ENCODE measurements at places on chromosomes 13 and 19.

DNA sequence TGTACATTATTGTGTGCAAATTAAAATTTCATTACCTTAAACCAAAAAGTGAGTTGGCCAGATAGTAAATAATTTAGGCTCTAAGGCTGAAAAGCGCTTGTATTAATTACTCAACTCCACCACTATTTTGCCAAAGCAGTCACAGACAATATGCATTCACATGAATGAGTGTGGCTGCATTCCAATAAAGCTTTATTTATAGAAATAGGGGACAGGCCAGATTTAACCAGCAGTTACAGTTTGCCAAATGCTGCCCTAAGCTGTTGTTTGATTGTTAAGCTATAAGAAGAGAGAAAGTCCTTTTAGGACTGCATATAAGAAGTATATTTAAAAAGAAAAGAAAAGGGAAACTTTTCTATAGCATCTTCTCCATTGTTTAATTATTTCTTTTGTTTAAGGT lies 342.6 kb downstream of the ITGBL1 start:
- DNase-seq, result no peak

DNA sequence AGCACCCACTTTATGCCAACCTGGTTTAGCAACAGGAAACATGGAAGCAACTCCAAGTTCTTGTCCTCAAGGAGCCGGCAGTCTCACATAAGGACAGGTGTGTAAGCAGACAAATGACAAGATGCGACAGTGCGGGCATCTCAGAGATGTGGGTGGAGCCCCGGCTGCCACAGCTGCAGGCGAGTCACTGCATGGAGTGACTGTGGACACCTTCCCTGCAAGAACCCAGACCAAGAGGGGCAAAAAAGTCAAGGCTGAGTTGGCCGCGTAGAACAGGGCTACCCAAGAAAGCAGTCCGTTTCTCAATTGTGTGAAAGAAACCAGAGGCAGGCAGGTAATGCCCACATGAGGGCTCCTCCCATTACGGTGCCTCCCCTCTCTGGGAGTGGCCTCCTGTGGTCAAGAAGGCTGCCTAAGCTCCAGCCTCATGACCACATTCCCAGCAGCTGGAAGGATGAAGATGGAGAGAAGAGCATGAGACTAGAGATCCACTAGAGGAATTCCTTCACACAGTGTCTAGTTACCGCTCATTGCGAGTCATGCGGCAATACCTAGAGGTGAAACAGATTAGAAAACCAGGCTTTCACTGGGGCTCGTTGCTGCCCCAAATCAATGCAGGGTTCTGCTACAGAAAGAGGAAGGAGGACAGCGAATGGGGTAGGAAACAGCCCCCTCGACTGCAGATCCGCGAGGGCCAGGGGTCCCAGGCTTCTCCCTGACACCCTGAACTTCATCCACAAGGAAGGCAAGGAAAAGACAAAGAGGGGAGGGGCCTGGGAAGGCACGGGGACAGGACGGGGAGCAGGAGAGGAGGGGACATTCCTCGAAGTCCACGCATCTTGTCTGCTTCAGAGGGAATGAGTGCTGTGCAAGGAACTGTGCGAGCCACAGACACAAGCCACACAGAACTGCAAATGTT lies 80.2 kb downstream of the SPACA7 start:
- DNase-seq, result no peak

- DNase-seq, result no peak
Measured at GRCh38 chr19:13298565-13299481, 148.6 kb downstream of the IER2 start.

- DNase-seq, result no peak
Measured at GRCh38 chr19:547836-548720, 4.2 kb downstream of the GZMM start.

DNA sequence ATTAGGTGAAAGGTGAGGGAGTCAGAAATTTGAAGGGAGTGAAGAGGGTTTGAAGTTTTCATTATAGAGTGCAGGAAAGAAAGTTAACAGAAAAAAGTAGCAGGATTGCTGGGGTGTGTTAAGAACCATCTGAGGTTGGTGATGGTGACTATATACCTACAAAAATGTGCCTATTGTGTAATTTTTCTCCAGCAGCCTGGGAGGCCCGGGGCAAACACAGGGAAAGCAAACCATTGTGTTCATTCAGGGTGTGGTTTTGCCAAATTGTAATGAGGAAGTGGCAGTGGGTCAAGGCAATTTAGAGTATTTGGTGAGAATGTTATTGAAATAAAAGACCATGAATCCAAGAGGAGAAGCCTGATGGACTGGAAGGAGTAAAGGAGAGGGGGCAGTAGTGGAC lies 8.2 kb upstream of the SUCLA2 start:
- DNase-seq, result peak; percentile 49

- DNase-seq, result no peak
Measured at GRCh38 chr13:101970341-101970740, 431.5 kb downstream of the FGF14 start.

Data from skeletal muscle cell (primary cell).